RWPE2 (cell line): ENCODE measurements at places on chromosomes 4 and X.

- DNase-seq = no peak
- H3K36me3 ChIP-seq = no peaks in the 10 kb centered on the region
- H3K4me1 ChIP-seq = no peaks in the 10 kb centered on the region
- H3K27me3 ChIP-seq = no peaks in the 10 kb centered on the region
Observed at GRCh38 chr4:126448086-126448845, 1133.5 kb downstream of the FAT4 start.

- H3K36me3 ChIP-seq = 0 out of 2 replicates have a peak, but pooled peaks cover 2% of the 10 kb centered on the region
- no peaks in the 10 kb centered on the region for H3K27me3 ChIP-seq
- peaks cover 3% of the 10 kb centered on the region for H3K4me1 ChIP-seq
- no peak for DNase-seq
- H3K27ac ChIP-seq = no peak overlapping the region
Observed at GRCh38 chr4:102786279-102786678, 25.5 kb upstream of the MANBA start.

- H3K4me1 ChIP-seq = no peaks in the 10 kb centered on the region
- no peak overlapping the region for H3K4me3 ChIP-seq
- no peaks in the 10 kb centered on the region for H3K36me3 ChIP-seq
- DNase-seq = no peak
Observed at GRCh38 chrX:28584025-28584424, 3.2 kb upstream of the IL1RAPL1 start.

DNA sequence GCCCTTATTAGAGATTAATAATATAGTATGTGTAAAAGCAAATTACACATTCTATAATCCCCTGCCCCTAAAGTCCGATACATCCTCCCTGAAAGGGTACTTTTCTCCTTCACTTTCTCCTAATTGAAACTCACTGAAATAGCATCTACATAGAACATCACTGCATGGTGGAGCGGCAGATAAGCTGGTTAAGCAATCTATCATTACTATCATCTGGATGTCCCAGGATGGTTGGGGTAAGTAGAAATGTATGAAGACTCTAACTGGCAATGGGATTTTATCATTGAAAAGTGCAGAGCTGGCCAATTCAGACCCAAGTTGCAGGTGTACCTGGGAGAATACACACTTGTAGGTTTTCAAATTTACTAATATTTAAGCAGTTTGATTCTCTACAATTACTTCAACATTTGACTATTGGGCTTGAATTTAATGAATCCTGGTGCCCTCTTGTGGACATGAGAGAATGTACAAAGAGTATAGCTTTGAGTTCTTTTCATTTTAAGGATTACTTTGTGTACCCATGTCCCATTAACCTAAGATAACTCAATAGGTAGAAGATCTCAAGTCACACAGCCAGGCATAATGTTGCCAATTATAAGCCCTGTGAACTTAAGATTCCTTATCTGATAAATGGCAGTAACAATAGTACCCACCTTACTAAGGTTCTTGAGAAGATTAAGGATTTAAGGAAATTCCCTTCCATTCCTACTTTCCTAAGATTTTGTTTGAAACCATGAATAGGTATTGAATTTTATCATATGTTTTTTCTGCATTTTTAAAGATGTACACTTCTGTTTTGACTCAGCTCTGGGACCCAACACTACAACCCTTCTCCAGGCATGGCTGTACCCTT, 69.8 kb downstream of the SHROOM3 start:
- no peak overlapping the region for H3K4me3 ChIP-seq
- H3K36me3 ChIP-seq = no peaks in the 10 kb centered on the region

GRCh38 chrX:15301924-15302323, 13.5 kb downstream of the ASB11 start:
- H3K27ac ChIP-seq = no peak overlapping the region
- H3K36me3 ChIP-seq = no peaks in the 10 kb centered on the region
- DNase-seq = no peak

- H3K27ac ChIP-seq = no peak overlapping the region
- H3K4me1 ChIP-seq = no peaks in the 10 kb centered on the region
- no peaks in the 10 kb centered on the region for H3K36me3 ChIP-seq
- no peak overlapping the region for H3K4me3 ChIP-seq
- H3K27me3 ChIP-seq = no peaks in the 10 kb centered on the region
- no peak for DNase-seq
Observed at GRCh38 chr4:185099024-185099682, 43.9 kb upstream of the SLC25A4 start.

DNA sequence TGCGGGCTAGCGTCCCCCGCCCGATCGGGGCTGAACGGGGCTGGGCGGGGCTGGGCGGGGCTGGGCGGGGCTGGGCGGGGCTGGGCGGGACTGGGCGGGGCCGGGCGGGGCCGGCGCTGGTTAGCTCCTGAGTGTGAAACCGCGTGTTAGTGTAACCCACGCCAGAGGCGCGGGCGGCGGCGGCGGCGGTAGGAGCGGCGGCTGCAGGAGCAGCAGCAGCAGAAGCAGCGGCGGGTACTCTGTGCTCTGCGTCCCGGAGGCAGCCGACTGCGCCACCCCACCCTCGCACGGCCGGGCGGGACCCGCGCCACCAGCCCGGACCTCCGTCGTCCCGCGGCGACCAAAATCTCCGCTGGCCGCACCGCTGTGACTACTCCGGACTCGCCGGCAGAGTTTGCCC, 128.1 kb downstream of the LAS1L start:
- H3K27ac ChIP-seq = no peak overlapping the region
- no peaks in the 10 kb centered on the region for H3K36me3 ChIP-seq
- H3K4me3 ChIP-seq = no peak overlapping the region
- DNase-seq = no peak

- no peaks in the 10 kb centered on the region for H3K27me3 ChIP-seq
- no peak for DNase-seq
- no peak overlapping the region for H3K4me3 ChIP-seq
- H3K27ac ChIP-seq = no peak overlapping the region
- no peaks in the 10 kb centered on the region for H3K4me1 ChIP-seq
- H3K36me3 ChIP-seq = no peaks in the 10 kb centered on the region
Observed at GRCh38 chrX:108250654-108251579, 159.3 kb downstream of the ATG4A start.

- no peak for DNase-seq
- no peaks in the 10 kb centered on the region for H3K27me3 ChIP-seq
- no peak overlapping the region for H3K27ac ChIP-seq
- no peak overlapping the region for H3K4me3 ChIP-seq
- H3K4me1 ChIP-seq = no peaks in the 10 kb centered on the region
- peaks cover 8% of the 10 kb centered on the region for H3K36me3 ChIP-seq
Observed at GRCh38 chrX:24828600-24828999, 134.9 kb downstream of the POLA1 start.

- H3K4me3 ChIP-seq = no peak overlapping the region
- no peak for DNase-seq
- no peaks in the 10 kb centered on the region for H3K27me3 ChIP-seq
- H3K27ac ChIP-seq = peak overlapping the region; percentile 80
Observed at GRCh38 chr4:69748173-69748572, 12.2 kb downstream of the SULT1B1 start.

- H3K4me3 ChIP-seq = no peak overlapping the region
- H3K36me3 ChIP-seq = peaks cover 10% of the 10 kb centered on the region
- no peaks in the 10 kb centered on the region for H3K27me3 ChIP-seq
- no peak overlapping the region for H3K27ac ChIP-seq
Observed at GRCh38 chr4:106116025-106116424, 200.0 kb downstream of the TBCK start.

GRCh38 chr4:48976041-48976440, 10.0 kb upstream of the CWH43 start:
- DNase-seq = no peak
- no peaks in the 10 kb centered on the region for H3K36me3 ChIP-seq
- peaks cover 9% of the 10 kb centered on the region for H3K4me1 ChIP-seq
- H3K4me3 ChIP-seq = no peak overlapping the region
- no peak overlapping the region for H3K27ac ChIP-seq

DNA sequence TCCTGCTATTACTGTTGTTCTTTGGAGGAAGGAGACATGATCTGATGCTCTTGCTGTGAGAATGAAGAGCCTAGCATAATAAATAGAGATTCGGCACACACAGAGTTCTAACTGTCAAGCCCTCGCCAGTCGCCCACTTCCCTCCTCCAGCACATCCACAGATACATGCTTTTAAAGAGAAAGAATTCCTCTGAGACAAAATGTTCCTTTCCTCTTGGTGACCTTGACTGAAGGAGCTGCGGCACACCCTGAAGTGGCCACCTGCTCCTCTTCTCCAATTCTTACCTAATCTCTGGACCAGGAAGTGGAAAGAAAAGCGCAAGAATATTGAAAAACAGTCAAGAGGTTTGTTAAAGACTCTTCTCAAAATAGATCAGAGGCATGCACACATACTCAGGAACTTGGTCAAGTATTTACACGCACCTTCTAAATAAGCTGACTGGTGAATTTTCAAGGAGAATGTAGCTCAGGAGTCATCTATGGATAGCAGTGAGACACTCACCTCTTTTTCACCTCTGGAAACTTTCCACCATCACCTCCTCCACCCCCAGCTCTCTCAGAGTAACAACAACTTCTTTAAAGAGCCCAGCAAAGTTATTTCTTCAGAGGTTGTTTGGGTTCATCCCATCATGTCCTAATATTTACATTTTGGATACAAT, 95.4 kb downstream of the PARM1 start:
- H3K4me3 ChIP-seq = no peak overlapping the region
- H3K27me3 ChIP-seq = no peaks in the 10 kb centered on the region
- H3K4me1 ChIP-seq = no peaks in the 10 kb centered on the region

- no peak for DNase-seq
- H3K27ac ChIP-seq = peak overlapping the region; percentile 38
- peaks cover 6% of the 10 kb centered on the region for H3K4me1 ChIP-seq
- H3K27me3 ChIP-seq = no peaks in the 10 kb centered on the region
Observed at GRCh38 chr4:498328-498904, 540 bp downstream of the ZNF721 start.

DNA sequence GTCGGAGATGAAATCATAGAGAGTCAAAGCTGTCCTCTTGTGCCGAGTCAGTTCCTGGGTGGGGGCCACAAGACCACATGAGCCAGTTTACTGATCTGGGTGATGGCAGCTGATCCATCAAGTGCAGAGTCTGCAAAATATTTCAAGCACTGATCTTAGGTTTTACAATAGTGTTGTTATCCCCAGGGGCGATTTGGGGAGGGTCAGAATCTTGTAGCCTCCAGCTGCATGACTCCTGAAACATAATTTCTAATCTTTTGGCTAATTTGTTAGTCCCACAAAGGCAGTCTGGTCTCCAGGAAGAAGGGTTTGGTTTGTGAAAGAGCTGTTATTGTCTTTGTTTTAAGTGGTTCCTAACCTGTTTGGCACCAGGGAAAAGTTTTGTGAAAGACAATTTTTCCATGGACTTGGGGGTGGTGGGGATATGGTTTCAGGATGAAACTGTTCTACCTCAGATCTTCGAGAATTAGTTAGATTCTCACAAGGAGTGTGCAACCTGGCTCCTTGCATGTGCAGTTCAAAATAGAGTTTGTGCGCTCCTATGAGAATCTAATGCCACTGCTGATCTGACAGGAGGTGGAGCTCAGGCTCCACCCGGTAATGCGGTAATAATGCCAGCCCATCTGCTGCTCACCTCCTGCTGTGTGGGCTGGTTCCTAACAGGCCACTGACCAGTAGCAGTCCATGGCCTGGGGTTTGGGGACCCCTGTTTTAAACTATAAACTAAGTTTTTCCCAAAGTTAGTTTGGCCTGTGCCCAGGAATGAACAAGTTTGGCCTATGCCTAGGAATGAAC, 29.2 kb downstream of the METAP1 start:
- peaks cover 18% of the 10 kb centered on the region for H3K36me3 ChIP-seq
- no peak for DNase-seq
- H3K4me3 ChIP-seq = no peak overlapping the region

GRCh38 chr4:170374770-170375169, 285.0 kb upstream of the AADAT start:
- H3K27ac ChIP-seq = no peak overlapping the region
- DNase-seq = no peak
- H3K36me3 ChIP-seq = no peaks in the 10 kb centered on the region
- no peaks in the 10 kb centered on the region for H3K4me1 ChIP-seq
- no peaks in the 10 kb centered on the region for H3K27me3 ChIP-seq
- no peak overlapping the region for H3K4me3 ChIP-seq
